ENCODE measurements at places on chromosomes 6 and 20. TPM values are rescaled to one million over a fixed set of nuclear protein-coding genes. Genes with fewer than 3 reads are reported as not detected.

- no peak for DNase-seq
Observed at GRCh38 chr20:62543470-62544302, 67.9 kb upstream of the GATA5 start.

- DNase-seq: no peak
Observed at GRCh38 chr20:58818586-58819285, 32.0 kb downstream of the GNAS-AS1 start.

- DNase-seq: no peak
Observed at GRCh38 chr6:154996841-154997311, 1.8 kb downstream of the TIAM2 start.

DNA sequence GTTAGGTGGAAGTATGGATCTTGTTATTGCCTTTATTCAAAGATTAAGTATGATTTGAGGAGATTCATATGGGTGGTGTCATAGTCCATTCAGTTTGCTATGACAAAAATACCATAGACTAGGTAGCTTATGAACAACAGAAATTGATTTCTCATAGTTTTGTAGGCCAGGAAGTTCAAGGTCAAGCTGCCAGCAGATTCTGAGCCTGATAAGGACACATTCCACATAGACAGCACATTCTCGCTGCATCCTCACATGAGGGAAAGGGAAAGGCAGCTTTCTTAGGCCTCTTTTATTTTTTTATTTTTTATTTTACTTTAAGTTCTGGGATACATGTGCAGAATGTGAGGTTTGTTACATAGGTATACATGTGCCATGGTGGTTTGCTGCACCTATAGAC lies 27.7 kb downstream of the ME1 start:
- no peak for DNase-seq

GRCh38 chr6:128033156-128033555 lies 132.3 kb upstream of the THEMIS start:
- DNase-seq: no peak

DNA sequence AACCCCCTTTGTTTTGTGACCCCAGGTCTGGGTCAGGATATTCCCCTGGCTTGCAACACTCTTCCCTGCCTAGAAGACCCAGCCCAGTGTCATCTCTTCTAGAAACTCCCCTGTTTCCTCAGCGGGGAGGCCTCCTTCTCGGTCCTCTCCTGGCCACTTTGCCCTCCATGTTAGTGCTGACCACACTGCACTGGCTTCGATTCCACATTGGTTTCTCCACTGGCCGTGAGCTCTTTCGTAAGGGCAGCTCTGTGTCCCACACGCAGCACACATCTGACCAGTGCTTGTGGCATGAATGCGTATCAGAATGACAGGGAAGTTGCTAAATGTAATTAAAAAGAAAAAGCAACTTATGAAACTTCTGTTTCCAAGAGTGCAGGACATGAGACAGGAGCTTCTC lies 49.4 kb upstream of the FNDC1 start:
- DNase-seq: no peak

DNA sequence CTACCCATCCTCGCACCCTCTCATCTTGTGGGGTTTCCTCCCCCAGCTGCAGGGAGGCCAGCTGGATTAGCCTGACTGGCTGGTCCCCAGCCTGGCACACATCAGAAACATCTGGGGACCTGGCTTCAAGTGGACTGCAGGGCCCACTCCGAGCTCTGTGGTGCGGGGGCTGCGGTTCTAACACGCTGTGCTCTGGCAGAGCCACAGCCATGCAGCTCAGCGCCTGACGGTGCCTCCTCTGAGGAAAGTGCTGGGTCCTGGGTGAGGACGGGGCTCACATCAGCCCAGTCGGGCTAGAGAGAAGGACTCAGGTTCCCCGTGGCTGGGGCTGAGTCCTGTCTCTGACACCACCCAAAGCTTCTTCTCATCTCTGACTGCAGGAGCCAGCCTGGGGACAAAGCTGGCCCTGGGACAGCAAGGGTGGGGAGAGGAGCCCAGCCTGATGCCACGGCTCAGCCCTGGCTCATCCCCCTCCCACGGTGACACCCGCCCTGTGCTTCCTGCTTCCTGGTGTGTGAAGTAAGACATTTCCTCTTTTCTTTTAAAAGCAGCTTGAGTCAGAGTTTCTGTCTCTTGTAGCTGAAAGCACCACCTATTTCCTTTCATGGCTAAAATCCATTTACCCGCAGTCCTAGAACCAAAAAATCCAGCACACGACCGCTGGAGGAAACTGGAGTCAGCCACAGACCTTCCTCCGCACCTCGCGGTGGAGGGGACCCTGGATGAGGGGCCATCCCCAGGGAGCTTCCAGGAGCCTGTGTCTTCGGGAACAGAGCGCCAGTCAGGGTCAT lies 127.4 kb upstream of the AFDN start:
- no peak for DNase-seq

The OSER1 gene
- 54.8 TPM for polyA plus RNA-seq

The CNKSR3 gene
- 58.4 TPM for polyA plus RNA-seq

The KLHDC3 gene
- polyA plus RNA-seq: 85.4 TPM

The HTR1E gene
- polyA plus RNA-seq: 0.55 TPM
